Activated T-helper 1 cell treated with anti-CD3 and anti-CD28 coated beads, Interleukin-2, amount 50 U/mL, for 16 hours (primary cell): ENCODE measurements at places on chromosomes 1 and 21.

DNA sequence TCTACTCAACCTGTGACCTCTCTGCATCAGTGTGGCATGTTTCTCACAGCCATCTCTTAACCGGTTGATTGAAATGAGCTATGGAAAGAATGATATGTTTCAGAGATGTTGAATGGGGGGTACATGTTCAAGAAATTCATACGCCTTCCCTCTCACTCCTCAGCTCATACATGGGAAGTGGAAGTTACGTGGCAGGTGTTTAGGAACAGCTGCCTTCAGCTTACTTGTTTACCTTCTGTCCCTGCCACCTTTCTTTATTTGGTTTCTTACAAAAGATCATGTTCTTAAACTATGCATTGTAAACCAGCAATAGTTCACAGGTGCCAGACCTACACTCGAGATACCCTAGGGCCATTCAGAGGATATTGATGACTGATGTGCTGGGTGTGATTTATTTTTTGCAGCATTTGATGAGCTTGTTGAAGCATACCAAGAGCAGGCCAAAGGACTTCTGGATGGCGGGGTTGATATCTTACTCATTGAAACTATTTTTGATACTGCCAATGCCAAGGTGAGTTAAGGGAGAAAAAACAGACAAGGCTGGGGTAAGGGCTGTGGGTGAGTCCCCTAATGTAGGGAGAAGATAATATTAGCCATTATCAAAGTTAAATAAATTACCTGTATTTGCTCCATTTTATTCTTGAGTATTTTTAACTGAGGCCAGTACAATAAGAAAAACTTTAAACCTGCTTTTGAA is 17.4 kb downstream of the MTR start:
- DNase-seq: no peak

GRCh38 chr1:86305731-86306130 is 90.4 kb downstream of the ODF2L start:
- no peak for DNase-seq

DNA sequence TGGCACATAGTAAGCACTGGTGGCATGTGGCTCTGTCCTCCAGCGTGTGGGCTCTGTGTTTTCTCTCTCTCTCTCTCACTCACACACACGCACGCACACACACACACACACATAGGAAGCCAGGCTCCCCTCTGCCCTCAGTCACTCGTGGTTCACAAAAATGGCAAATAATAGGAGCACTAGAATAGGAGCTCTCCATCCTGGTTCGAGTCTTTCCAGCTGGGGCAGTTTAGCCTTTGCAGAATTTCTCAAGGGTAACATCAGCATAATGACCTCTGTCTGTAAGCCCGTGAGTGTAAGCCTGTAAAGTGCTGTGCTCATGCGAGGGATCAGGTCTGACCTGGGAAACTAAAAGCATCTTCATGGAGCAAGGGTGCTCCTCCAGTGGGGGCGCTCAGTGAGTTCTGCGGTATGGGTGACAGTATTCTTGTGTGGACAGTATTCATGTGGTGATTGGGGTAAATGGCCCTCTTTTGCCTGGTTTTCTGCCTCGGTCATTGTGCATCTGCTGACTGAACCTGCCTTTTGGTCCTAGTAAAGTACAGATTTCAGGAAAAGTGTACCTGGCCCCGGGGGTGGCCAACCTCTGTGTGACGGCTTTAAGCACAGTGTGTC is 842 bp upstream of the ZC3H12A start:
- DNase-seq: no peak

- DNase-seq: no peak
Observed at GRCh38 chr1:170162459-170163246, 16.9 kb downstream of the NTMT2 start.

GRCh38 chr1:53408013-53408754 is 51.0 kb upstream of the DMRTB1 start:
- DNase-seq: no peak
